ENCODE measurements at places on chromosomes 4 and X.

DNA sequence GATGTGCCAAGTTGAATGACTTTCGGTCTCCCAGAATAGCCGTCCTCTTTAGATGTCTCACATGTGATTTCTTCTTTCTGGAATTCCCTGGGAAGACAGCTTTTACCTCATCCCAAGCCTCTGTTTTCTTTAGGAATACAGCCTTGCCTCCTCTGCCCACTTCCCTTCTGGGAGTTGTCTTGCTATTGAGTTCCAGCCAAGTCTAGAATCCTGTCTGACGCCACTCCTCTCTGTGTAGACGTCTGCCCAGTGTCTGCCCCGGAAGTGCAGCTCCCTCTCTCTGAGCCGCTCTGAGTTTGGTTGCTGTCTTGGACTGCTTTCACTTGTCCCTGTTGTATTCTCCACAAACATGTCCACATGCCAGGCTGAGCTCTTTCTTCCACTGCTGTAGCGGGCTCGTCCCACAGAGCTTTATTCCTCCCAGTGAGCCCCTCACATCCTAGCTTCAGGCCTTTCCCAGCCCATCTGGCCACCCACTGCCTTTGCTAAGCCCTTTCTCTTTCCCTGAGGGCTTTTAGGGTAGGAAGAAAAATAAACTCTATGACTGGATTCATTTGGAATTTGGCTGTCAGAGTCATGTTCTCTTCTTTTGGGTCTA, 9.0 kb upstream of the IGFBP7 start:
- no peak for DNase-seq

DNA sequence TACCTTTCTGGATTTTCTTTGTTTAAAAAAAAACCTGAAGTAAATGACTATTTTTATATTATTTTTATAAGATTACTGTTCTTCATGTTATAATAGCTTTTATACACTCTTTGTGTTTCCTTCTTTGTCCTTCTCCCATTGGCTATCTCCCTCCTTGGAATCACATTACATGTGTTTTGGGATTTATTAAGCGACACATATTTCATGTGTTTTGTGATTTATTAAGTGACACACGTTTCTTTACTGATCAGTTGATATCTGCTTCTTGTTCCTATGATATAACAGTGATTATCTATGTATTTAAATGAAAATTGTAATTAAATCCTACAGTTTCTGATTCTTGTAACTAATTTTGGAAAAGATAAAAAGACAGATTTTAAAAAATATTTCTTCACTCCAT, 817.3 kb upstream of the AGA start:
- no peak for DNase-seq

- DNase-seq = no peak
Measured at GRCh38 chr4:107564326-107564725, 155.7 kb downstream of the PAPSS1 start.

- DNase-seq = no peak
Measured at GRCh38 chr4:138788267-138788790, 227.3 kb upstream of the NOCT start.

DNA sequence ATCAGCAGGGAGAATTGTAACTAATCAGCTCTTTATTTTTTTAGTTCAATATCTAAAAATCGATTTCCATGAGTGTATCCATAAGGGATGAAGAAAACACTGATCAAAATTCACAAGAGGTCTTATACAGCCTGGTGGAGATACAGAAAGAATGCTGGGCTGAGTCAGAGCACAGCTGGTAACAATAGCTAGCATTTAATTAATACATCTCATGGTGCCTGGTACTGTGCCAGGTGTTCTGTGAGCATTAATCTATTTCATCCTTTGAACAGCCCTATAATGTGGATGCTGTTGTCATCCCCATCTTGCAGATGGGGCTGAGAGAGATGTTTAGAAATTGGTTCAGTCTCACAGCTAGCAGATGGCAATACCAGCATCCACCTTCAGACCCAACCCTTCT, 250.9 kb upstream of the RPS6KA3 start:
- no peak for DNase-seq

GRCh38 chrX:20066968-20067708, 49.6 kb downstream of the MAP7D2 start:
- DNase-seq = peak; percentile 26

DNA sequence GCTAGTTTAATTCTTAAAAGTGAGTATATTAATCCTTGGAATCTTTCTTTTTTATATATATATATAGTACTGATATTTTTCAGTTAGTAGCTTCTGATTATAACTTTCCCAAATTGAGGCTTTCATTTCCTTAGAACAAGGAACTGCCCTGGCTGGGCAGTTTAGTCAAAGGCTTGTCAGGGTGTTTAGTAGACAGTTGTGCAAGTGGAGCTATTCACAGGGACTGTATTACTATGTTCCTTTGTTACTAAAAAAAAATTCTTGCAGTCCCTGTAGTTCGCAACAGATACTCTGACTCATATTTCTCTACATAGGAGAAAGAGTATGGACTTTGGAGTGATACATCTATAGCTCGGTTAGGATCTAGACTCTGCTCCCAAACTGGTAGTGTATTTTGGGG, 20.8 kb downstream of the USO1 start:
- DNase-seq = no peak

DNA sequence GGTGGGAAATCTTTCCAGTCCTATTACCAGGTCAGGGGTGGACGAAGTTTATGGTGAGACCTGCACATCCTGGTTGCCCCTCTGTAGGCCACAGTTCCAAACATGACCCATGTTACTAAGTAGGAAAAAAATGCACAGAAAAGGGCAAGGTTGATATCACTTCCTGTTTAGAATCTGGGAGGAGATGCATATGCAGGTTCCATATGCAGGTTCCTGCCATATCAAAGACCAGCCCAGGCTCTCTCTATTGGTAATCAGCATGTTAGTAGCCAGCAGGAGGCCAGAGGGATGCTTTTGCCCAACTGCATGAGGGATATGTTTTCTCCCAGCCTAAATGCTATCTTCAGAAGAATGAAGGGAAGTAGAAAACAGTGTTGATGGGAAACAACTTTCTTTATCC, 657.2 kb downstream of the ANKRD50 start:
- DNase-seq = no peak

- DNase-seq = no peak
Measured at GRCh38 chr4:95077864-95078263, 320.1 kb downstream of the BMPR1B start.

Data from GM12891 (cell line).